ENCODE measurements at places on chromosomes 3 and 15.

GRCh38 chr3:135448520-135448919, 517.0 kb upstream of the PPP2R3A start:
- no peaks in the 10 kb centered on the region for H3K27me3 ChIP-seq
- H3K36me3 ChIP-seq: no peaks in the 10 kb centered on the region
- no peak overlapping the region for H3K27ac ChIP-seq
- H3K4me3 ChIP-seq: no peak overlapping the region
- H3K4me1 ChIP-seq: no peaks in the 10 kb centered on the region

- H3K36me3 ChIP-seq: no peaks in the 10 kb centered on the region
- H3K27ac ChIP-seq: no peak overlapping the region
- no peaks in the 10 kb centered on the region for H3K27me3 ChIP-seq
- peaks cover 72% of the 10 kb centered on the region for H3K4me1 ChIP-seq
These were observed 31.8 kb downstream of the IQGAP1 start for GRCh38 chr15:90419738-90420406.

DNA sequence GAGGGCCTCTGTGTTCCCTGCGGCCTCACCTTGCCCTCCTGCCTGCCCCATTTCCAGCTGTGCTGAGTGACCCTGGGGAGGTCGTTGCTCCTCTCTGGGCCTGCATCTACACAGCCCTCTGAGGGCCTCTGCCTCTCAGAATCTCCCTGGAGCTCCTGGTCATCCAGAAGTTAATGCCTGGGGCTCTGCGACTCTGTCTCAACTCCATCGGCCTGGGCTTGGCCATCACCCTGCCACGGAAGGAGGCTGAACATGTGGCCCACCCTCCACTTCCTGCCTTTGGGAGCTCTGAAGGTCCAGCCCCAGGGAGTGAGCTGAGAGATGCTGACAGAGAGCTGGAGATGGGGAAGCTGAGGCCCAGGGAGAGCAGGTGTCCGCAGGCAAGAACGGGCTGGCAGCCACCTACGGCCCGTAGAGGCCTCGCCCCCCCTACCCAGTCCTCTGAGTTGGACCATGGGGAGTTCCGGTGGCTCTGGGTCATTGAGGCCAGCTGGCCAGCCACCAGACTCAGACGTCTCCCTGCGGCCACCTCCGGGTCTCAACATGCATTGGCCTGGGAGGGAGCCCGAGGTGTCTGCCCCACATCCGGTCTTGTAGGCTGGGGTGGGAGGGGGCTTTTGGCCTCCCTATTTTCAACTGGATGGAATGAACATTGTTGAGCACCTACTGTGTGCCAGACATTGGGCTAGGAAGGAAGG, 34.2 kb downstream of the GRIP2 start:
- no peaks in the 10 kb centered on the region for H3K36me3 ChIP-seq
- H3K27me3 ChIP-seq: no peaks in the 10 kb centered on the region
- no peak overlapping the region for H3K4me3 ChIP-seq
- no peaks in the 10 kb centered on the region for H3K4me1 ChIP-seq
- H3K27ac ChIP-seq: no peak overlapping the region
- peak; percentile 6 for DNase-seq

- no peak overlapping the region for H3K4me3 ChIP-seq
- no peaks in the 10 kb centered on the region for H3K36me3 ChIP-seq
- H3K4me1 ChIP-seq: peaks cover 8% of the 10 kb centered on the region
These were observed 138.9 kb downstream of the GREM1 start for GRCh38 chr15:32856753-32857152.

DNA sequence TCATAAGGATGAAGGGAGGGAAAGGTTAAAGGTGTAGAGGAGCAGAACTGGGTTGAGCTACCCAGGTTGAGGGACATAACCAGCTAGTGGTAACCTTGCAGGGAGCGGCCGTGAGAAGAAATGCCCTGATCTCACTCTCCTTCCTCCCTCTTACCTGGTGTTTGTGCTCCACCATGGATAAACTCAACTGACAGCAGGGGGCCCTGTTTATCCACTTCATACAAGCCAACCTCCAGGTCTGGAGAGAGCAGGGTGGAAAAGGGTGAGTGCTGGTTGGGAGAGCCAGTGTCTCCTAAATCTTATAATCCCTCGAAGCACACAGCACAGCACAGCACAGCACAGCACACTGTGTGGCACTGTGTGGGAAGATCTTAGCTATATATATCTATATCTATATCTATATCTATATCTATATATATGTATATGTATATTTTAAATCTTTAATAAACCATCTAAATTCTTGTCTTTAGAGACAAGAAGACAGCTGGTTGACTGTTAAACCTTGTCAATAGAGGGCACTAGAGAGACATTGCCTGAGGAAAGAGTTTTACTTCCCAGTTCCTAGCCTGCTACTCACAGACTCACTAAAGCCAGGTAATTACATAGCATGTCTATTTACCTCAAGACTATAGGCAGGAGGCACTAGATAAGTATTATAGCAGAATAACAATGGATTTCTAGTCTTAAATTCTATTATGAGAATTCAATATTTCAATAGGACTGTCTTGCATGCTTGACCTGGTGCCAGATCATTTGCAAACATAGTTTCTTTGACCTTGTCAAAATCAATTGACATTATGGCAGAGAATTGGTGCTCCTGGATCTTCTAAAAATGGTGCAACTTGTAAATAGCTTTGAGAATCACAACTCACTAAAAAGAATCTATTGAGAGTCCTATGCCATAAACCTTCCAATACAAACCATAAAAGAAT, 21.7 kb upstream of the FMN1 start:
- no peaks in the 10 kb centered on the region for H3K27me3 ChIP-seq
- H3K36me3 ChIP-seq: no peaks in the 10 kb centered on the region
- no peak overlapping the region for H3K4me3 ChIP-seq

- H3K4me3 ChIP-seq: no peak overlapping the region
- no peaks in the 10 kb centered on the region for H3K4me1 ChIP-seq
- no peaks in the 10 kb centered on the region for H3K36me3 ChIP-seq
These were observed 45.0 kb downstream of the IQSEC1 start for GRCh38 chr3:13028010-13028821.

DNA sequence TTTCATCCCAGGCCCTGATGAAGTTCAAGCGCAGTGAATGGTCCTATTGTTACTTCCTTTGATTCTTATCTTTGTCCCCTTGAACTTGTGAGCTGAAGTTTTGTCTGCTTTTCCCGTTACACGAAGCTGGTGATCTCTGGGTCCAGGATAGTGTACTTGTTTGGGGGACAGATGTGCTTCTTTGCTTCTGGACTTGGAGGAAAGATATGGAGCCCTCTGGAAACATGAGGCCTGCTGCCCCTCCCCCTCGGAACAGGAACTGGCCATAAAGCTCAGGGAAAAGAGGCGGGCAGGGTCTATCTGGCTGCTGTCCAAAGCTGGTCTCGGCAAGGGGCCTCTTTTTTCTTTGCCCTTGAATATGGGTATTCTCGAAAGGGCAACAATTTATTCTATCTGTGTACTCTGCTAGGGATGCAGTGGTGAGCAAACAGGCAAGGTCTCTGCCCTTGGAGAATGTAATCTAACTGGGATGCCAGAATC, 47.6 kb downstream of the IDH2 start:
- peaks cover 11% of the 10 kb centered on the region for H3K4me1 ChIP-seq
- H3K4me3 ChIP-seq: no peak overlapping the region
- H3K27ac ChIP-seq: no peak overlapping the region
- H3K27me3 ChIP-seq: no peaks in the 10 kb centered on the region

- no peak for DNase-seq
- H3K4me3 ChIP-seq: no peak overlapping the region
- H3K36me3 ChIP-seq: no peaks in the 10 kb centered on the region
- no peaks in the 10 kb centered on the region for H3K27me3 ChIP-seq
- H3K27ac ChIP-seq: no peak overlapping the region
- no peaks in the 10 kb centered on the region for H3K4me1 ChIP-seq
These were observed 346.7 kb downstream of the IL20RB start for GRCh38 chr3:137304313-137305056.

- DNase-seq: no peak
- peaks cover 3% of the 10 kb centered on the region for H3K4me1 ChIP-seq
- no peaks in the 10 kb centered on the region for H3K36me3 ChIP-seq
- H3K27me3 ChIP-seq: no peaks in the 10 kb centered on the region
- H3K4me3 ChIP-seq: no peak overlapping the region
These were observed 4.1 kb upstream of the CLPX start for GRCh38 chr15:65189102-65189740.

GRCh38 chr15:31867536-31868442, 162.5 kb upstream of the CHRNA7 start:
- no peaks in the 10 kb centered on the region for H3K27me3 ChIP-seq
- no peaks in the 10 kb centered on the region for H3K4me1 ChIP-seq
- no peak overlapping the region for H3K4me3 ChIP-seq
- no peak overlapping the region for H3K27ac ChIP-seq

DNA sequence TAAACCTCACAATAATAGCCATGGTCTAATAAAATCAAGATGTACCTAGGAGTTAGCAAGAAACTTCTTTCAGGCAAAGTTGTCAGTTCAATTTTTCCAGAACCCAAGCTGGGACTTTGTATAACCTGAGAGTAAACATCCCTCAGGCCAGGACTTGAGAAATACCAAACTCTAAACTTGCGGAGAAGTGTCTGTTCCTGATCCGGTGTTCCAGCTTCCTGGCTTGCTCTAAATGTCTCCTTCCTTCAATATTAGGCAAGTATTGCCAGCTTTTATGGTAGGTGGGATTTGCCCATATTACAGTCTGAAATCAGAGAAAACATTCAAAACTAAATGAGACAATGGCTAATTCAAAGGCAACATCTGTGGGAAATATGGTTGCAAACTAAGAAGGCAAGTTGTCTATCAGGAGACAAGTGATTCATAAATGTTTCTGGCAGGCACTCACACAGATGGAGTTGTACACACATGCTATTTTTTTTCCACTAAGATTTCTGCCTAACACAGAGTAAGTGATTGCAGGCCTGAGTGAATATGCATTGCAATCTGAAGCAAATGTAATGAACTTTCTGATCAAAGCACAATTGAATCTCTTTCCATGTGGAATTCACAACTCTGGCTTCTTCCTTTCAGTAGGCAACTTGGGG, 88.3 kb upstream of the COL8A1 start:
- H3K4me3 ChIP-seq: no peak overlapping the region
- no peaks in the 10 kb centered on the region for H3K27me3 ChIP-seq
- peaks cover 60% of the 10 kb centered on the region for H3K4me1 ChIP-seq
- DNase-seq: no peak

DNA sequence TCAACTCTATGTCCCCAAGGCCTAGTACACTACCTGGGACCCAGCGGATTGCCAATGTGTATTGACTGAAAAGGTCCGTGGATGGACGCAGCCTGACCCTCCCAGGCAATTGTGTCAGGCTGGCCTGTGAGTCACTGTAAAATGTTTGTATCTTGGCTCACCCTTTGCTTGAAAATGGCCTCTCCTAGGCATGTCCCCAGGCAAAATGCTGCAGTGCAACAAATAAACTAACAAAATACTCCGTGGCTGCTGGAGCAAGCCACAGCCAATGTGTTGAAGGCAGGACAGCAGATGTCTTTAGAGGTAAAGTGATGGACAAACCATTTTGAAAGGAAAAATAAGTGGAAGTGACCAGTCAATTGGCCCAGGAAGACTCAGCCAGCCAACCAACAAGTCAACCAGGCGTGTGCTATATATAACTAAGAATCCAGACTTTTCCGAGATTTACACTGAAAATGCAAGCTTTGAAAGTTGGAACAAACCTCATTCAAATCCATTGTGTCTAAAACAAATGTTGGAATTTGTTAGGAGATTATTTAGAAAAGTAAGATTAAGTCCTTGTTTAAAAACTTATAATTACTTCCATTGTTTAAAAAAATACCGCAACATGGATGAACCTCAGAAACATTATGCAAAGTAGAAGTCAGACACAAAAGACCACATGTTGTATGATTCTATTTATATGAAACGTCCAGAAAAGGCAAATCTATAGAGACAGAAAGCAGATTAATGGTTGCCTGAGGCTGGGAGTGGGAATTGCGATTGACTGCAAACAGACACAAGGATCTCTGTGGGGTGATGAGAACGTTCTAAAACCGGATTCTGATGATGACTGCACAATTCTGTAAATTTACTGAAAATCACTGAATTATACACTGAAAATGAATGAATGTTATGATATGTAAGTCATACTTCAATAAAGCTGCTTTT, 191.2 kb downstream of the TLE3 start:
- no peaks in the 10 kb centered on the region for H3K4me1 ChIP-seq
- H3K36me3 ChIP-seq: no peaks in the 10 kb centered on the region
- H3K27ac ChIP-seq: no peak overlapping the region
- no peak for DNase-seq

DNA sequence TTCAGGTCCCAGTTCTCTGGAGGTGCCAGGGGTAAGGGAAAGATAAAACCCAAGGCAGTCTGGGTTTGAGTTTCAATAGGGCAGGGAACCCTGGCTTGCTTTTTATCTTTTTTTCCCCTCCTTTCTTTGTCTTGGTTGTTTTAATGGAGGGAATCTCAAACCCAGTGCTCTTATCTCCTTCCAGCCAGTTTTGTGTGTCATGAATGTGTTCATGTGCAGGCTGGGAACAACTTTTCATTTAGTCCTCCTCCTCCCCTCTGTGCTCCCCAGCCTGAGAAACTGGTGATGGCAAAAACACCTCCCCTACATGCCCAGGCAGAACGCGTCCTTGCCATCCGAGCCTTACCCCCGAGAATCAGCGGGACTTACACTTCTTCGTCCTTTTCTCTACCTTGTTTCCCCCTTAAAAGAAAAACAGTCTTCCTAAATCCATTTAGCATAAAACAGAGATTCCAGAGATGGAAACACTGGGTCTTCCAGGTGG, 10.9 kb downstream of the SEMA3G start:
- no peaks in the 10 kb centered on the region for H3K36me3 ChIP-seq
- peak overlapping the region; percentile 75 for H3K27ac ChIP-seq
- H3K4me3 ChIP-seq: no peak overlapping the region
- H3K27me3 ChIP-seq: no peaks in the 10 kb centered on the region
- no peak for DNase-seq
- peaks cover 60% of the 10 kb centered on the region for H3K4me1 ChIP-seq

- H3K36me3 ChIP-seq: no peaks in the 10 kb centered on the region
- H3K4me1 ChIP-seq: no peaks in the 10 kb centered on the region
- H3K27ac ChIP-seq: no peak overlapping the region
- H3K4me3 ChIP-seq: no peak overlapping the region
- no peaks in the 10 kb centered on the region for H3K27me3 ChIP-seq
These were observed 83.3 kb downstream of the TRIM42 start for GRCh38 chr3:140761076-140761639.

- DNase-seq: no peak
- H3K27ac ChIP-seq: no peak overlapping the region
- H3K27me3 ChIP-seq: no peaks in the 10 kb centered on the region
- H3K4me1 ChIP-seq: no peaks in the 10 kb centered on the region
- no peak overlapping the region for H3K4me3 ChIP-seq
These were observed 76.0 kb downstream of the ETFA start for GRCh38 chr15:76235186-76235826.

DNA sequence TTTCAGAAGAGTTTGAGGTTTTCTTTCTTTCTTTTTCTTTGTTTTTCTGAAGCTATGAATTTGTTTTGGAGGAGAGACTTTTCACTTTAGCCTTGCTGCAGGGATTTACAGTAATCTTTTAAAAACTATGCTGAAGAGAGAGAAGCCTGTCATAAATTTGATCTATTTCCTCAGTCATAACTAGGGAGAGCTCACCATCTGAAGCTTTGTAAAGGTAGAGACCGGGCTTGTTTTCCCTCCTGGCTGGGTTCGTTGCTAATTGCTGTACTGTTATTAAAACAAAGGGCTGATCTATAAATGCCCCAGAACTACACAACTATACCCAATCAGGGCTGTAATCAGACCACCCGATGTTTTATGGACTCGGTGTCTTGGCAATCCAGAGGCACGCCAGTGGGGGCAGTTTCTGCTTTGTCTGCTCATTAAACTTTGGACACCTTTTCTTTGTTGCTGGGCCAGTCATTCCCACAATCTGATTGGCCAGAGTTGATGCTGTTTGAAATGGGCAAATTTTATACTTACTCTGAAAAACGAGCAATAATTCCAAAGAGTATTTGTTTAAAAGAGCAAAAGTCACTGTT, 164.3 kb downstream of the CACNA1D start:
- H3K27me3 ChIP-seq: no peaks in the 10 kb centered on the region
- no peak for DNase-seq
- H3K27ac ChIP-seq: no peak overlapping the region
- H3K4me3 ChIP-seq: no peak overlapping the region

Measured in heart left ventricle (tissue), 16 donors.